ENCODE measurements at places on chromosomes 4 and X.

- no peak for DNase-seq
Observed at GRCh38 chrX:13305108-13305507, 14.7 kb downstream of the ATXN3L start.

DNA sequence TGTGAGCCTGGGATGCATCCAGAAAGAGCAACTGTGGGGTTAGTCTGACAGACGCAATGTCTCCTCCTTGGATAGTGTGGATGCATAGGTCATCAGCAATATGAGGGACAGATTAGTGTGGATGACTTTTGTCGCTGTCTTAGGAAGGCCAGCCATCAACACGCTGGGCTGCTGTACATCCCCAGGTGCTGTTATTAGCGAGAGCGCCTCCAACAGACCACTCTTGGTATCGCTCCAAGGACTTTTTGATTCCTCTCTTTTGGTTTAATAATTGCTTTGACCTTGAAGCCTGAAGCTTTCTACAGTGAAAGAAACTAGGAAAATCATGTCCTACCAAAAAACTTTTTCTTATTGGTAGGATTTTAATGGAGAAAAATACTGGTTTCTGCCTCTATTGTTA is 76.7 kb downstream of the TMEM131L start:
- no peak for DNase-seq

DNA sequence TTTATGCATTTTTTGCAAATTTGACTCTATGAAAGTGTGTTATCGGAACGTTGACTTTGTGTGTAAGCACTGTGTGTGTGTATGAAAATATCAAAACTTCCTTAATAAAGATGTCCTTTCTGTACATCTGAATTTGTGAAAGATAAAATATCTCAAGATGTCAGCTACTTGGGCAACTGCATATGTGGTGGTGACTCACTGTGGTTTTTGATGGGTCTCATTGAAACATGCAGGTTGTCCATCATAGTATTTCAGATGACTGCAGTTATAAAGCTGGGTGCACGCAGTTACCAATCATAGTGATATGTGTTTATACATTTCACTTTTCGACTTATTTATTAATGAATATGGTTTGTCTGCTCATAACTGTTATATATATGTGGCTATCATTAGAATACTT is 19.7 kb upstream of the BBS12 start:
- DNase-seq = no peak

DNA sequence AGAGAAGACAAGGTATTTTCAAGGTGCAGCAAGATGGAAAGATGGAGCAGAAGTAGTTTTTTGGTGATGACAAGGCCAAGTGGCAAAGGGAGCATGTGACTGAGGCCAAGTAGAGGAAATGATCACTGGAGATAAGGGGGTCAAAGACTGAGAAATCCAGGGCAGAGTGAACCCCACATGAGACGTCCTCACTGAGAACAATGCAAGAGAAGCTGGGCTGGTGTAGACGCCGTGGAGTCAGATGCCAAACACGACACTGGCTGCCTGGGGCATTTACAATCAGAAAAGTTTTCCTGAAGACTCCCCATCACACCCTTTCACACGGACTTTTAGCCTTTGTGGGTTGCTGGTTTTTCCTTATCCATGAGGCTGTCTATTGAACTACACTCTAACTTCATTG is 69.3 kb downstream of the FAM184B start:
- DNase-seq = no peak

DNA sequence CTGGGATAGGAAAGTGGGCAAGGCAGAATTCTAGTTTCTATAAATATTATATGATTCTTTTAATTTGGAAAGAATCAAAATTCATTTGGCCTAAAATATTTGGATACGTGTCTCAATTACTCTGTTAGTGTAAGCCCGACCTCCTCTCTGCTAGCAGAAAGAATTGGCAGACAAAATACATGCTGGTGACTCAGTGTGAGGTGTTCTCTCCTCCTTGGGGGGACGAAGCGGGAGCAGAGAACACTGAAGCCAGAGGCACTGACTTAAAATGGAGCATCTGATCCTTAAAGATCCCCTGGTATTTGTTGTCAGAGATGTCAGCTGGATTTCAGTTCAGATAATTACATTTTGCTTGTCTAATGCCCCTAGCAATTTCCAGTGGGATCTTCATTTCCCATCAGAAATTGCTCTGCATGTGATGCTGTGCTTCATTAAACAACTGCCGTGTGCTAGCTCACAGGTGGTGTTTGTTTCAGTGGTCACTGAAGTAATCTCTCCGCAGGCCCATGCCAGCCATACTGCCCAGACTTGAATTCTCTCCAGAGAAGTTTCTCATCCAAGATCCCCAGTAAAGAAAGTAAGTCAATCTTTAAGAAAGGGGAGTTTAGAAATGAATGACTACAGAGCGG is 188.7 kb upstream of the TLL1 start:
- no peak for DNase-seq

DNA sequence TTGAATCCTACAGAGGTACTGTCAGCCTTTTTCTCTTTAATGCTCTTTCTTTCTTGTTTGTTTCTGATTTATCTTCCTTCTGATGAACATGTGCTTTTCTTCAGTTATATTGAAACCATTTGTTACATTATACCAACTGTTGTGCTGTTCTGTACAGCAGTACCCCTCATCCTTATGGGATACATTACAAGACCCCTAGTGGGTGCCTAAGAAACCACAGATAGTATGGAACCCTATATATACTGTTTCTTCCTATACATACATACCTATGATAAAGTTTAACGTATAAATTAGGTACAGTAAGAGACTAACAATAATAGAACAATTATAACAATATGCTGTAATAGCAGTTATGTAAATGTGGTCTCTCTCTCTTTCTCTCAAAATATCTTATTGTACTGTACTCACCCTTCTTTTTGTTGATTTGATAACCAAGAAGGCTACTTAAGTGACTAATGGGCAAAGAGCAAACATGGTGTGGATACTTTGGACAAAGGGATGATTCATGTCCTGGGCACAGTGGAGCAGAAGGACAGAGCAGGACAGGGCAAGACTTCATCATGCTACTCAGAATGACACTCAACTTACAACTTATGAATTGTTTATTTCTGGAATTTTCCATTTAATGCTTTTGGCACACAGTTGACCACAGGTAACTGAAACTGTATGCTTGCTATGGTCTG is 10.7 kb upstream of the YIPF7 start:
- no peak for DNase-seq

DNA sequence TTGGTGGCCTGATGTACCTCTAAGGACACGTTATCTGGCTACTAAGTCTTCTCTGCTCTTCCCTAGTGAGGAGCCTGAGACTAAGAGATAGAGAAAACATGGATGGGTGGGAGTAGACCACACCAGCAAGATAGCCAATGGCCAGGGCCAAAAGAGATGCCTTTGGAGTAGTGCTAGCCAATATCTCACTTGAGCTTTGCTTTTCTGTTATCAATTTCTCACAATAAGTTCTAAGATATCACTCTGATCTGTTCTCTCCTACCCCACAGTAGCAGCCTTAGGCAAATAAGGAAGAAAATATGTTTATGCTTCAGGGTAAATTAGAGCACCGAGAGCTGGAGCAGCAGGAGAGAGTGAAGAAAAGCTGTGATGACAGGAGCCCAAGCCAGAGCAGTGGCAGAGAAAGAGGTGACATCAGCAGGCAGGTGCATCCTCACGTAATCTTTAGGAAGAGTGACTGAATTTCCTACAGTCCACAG is 343.9 kb upstream of the NOCT start:
- no peak for DNase-seq

DNA sequence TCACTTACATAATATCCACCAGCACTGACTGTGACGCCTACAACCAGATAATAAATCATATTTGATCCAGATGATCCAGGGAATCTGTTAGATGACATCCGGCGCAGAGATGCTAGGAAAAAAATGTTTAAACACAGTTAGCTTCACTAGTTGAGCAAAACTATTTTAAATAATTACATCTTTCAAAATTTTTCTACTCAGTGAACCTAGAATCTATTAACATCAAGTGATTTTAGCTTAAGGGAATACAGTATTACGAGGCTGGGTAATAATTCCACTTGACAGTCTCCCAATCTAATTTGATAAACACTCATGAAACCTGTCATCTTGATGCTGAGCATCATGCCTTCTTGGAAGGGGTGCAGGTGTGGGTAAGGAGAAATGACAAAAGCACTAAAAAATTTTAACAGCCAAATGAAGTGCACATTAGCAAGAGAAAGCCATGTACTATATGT is 4.7 kb downstream of the MGARP start:
- DNase-seq = no peak

GRCh38 chr4:168711197-168712140 is 214.6 kb downstream of the PALLD start:
- DNase-seq = no peak

DNA sequence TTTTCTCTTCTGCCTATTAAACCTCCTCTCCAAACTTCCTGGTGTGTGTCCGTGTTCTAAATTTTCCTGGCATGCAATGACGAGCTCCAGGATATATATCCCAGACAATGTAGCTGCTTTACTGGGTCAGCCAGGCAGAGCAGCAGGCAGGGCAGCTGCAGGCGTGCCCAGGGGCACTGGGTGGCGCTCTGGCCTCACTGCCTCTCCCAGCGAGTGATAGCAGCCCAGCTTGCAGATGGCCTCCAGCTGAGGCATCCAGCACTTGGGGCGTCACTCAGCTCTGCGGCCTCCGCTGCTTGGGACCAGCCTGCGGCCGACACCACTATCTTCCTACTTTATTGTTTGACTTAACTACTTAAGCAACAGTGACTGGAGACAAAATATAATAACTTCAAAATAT is 23.0 kb upstream of the UBA6 start:
- no peak for DNase-seq

- DNase-seq = no peak
Observed at GRCh38 chrX:46588263-46588662, 14.7 kb downstream of the CHST7 start.

DNA sequence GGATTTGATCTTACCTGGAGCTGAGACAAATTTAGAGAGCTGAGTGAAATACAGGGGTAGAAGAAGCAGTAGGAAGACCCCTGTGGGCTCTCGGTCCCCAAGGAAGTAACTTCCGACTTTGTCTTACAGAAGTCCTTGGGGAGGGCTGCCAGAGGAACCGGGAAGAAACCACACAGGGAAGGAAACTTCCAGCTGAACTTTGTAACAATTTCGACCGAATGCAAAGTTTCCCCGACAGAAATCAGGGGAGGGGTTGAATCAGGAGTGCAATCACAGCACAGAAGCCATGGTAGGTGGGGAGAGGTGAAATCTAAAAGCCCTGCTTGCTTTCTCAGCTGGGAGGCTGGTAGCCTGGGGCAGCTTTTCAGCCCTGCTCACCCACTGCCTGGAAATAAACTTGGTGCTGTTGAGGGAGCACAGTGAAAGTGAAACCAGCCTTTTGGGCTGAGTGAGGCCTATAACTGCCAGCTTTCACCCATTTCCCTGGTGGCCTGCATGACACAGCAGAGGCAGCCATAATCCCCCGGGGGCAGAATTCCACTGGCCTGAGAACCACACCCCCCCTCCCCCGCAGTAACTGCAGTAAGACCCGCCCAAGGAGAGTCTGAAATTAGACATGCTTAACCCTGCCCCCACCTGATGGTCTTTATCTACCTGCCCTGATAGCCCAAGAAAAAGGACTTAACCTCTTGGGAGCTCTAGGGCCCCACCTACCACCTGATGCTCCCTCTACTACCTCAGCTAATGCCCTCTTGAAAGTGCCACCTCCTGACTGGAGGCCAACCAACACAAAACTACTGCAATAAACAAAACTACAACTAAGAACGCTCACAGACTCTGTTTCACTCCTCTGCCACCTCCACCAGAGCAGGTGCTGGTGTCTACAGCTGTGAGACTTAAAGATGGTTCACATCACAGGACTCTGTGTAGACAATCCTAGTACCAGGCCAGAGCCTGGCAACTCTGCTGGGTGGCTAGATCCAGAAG is 248.2 kb downstream of the PARM1 start:
- DNase-seq = no peak

GRCh38 chrX:47170861-47171692 is 22.6 kb upstream of the UBA1 start:
- no peak for DNase-seq

- no peak for DNase-seq
Observed at GRCh38 chr4:1900087-1900433, 28.9 kb downstream of the NSD2 start.

DNA sequence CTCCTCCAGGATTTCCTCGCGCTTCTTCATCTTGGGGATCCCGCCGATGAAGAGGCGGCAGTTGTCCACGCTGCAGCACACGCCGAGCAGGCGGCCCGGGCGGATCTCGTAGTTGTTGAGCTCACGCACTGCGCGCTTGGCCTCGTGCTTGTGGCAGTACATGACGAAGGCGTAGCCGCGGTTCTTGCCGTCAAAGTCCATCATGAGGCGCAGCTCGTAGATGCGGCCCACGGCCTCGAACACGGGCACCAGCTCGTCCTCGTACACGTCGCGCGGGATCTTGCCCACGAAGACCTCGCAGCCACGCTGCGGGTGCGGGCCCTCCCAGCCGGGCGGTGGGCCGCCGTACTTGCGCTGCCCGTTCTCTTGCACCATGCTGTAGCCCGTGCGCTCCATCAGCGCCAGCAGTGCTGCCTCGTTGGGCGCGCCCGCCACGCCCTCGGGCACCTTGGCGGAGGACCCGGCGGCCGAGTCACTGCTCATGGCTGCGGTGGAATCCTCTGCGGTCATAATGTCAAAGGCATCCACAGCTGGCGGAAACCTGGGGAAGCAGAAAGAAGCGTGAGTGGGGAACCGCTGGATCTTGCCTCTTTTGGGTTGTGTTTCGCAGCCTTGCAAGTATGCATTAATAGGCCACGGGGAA is 103.4 kb downstream of the CHRNA9 start:
- DNase-seq = no peak

DNA sequence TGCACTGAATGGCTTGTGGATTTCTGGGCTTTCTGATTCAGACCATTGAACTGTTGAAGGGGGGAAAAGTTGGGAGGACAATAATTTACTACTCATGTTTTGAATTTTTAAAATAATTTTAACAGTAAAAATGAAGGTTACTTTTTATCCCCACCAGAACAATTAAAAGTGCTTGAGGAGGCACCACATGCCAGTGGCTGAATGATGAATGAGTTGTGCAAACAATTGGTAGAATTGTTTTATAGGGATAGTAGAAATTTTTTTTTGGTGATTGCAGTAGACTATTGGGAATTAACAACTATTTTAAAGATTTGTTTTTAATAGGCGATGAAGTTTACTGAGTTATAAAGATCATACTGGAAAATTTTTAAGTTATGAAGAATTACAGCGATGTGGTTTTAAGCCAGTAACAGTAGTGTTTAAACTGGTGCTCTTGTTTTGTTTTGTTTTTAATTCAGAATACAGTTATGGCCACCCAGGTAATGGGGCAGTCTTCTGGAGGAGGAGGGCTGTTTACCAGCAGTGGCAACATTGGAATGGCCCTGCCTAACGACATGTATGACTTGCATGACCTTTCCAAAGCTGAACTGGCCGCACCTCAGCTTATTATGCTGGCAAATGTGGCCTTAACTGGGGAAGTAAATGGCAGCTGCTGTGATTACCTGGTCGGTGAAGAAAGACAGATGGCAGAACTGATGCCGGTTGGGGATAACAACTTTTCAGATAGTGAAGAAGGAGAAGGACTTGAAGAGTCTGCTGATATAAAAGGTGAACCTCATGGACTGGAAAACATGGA is 2.7 kb downstream of the REST start:
- DNase-seq = no peak

- no peak for DNase-seq
Observed at GRCh38 chr4:19010761-19011160, 989.2 kb upstream of the LCORL start.

Measured in NCI-H2171 treated with DMSO at 0.1 percent for 48 hours (cell line).